ENCODE measurements at places on chromosomes 7 and 10.

- no peak for DNase-seq
Observed at GRCh38 chr7:133196856-133197612, 55.8 kb upstream of the EXOC4 start.

DNA sequence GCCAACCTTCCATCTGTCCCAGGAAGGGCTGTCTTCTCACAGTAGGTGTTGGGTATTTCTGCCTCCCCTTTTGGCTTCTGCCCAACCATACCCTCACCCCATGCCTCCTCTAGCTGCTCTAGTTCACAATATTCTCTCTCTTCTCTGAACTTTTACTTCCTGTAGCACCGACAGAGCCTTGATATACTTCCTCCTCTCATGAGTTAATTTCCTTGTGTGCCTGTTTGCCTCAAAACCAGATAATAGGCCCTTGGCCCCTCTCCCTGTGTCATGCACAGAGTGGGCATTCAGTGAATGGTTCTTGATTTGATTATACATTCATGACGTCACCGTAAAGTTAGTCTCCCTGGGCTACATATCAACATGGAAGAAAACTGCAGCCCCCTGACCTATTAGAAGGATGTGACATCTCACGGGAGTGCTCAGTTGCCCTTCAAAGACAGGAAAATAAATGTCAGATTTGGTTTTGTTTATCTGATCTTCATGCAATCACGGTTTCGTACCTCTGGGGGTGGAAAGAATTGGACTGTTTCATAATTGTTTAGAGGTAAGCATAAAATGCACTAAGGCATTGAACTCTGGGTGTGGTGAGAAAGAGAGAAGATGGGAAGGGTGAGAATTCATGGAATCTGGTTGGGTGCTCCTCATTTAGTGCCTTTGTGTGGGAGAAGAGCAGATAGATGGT, 127.7 kb downstream of the ITIH5 start:
- no peak for DNase-seq

GRCh38 chr7:5694912-5695726, 86.3 kb downstream of the RNF216 start:
- no peak for DNase-seq

DNA sequence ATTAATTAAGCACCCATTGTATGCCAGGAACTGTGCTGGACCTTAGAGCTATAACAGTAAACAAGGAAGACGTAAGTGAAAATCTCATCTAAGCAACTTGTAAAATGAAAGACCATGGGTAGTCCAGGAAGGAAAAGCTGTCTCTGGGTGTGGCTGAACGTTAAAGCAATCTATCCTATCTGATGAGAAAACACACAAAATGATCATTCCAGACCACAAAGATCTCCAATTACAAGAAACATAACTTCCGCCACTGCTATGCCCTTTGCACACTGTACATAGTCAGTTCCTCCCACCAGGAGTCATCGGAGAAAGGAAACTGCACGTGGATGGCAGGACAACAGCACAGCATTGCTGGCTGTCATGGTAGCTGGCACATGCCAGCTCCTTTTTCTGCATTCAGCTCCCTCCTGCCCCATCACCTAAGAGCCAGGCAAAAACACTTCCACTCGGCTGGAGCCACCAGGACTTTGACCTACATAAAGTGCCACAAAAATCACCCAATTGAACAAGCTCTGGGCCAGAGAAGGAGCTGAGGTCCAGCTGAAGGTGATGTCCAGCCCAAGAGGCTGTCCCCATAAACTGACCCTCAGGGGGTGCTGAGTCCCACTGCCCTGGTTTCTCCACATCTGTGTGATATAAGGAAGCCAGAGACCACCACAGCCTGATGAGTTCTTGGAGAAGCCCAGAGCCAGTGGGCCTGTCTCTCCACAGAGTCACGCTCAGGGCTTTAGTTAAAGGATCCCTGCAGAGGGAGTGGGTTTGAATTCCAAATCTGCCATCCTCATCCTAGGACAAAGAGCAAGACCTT, 56.4 kb downstream of the STEAP1B start:
- no peak for DNase-seq

DNA sequence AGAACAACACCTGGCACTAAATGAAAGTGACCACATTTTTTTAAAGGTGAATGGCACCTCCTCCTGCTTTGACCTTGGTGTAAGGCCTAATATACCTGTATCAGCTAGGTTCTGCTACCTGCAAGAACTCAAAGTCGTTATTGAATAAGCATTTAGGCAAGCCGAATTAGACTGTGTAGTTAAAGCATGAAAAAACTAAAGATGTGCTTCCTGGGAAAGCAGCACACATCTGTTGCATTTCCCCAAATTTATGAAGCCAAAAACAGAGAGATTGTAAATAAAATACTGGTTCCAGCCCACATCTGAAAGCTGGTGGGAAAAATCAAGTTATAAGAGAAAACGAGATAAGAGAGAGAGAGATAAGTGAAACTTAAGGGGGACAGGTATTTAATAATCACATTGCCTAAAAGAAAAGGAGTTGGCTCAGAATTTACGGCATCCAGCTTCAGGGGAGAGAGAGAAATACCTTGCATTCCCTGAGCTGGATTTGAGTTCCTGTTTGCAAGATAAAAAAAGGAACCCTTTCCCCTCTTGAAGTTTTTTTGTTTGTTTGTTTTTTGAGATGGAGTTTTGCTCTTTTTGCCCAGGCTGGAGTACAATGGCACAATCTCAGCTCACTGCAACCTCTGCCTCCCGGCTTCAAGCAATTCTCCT, 1.8 kb upstream of the XPNPEP1 start:
- no peak for DNase-seq

DNA sequence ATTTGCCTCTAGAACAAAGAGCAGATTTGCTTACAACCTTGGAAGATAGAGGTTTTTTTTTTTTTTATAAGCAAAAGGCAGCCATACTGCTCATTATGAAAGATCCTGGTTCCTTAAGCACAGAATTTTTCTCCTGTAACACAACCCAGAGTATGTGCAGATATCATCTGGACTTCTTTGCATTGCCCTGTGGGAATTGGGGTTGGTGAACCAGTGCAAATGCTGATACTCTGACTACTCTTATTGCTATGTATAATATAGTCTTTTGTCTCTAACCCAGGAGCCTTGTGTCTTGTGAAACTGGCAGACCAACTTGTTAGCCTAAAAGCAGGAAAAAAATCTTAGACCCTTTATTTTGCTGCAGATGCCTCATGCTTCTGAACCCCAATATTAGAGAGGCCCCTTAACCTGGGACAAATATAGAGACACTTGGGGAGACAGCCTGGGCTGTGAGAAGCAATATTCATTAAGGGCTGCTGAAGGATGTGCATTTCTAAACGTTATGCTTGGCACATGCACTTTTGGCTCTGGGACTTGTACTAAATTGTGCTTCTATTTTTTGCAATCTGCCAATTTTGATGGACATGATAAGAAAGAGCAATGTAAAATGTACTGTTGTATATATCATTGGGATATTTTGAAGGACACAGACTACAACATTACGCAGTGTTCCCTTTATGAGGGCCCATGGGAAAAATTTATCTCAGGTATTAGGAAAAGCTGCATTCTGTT, 78.9 kb downstream of the ANLN start:
- DNase-seq: no peak

DNA sequence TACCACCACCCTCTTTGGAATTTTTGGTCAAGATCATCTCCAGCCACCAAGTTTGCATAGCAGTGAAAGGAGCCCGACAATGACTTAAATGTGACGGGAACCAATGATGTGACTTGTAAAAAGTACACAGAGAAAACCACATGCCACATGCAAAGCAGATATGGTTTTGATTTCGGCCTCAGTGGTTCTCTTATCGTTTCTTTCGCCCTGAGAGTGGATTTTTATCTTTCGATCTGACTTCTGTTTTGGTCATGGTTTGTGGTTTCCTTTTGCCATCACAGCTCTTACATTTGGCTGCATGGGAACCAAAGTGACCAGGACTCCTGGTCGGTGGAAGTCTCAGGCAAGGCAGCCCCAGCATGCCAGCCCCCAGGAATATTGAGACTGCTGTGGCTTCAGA, 31.5 kb downstream of the TCF7L2 start:
- DNase-seq: no peak

GRCh38 chr10:69004821-69005220, 16.2 kb downstream of the KIFBP start:
- DNase-seq: no peak

GRCh38 chr7:27652518-27652917, 10.2 kb downstream of the HIBADH start:
- no peak for DNase-seq

DNA sequence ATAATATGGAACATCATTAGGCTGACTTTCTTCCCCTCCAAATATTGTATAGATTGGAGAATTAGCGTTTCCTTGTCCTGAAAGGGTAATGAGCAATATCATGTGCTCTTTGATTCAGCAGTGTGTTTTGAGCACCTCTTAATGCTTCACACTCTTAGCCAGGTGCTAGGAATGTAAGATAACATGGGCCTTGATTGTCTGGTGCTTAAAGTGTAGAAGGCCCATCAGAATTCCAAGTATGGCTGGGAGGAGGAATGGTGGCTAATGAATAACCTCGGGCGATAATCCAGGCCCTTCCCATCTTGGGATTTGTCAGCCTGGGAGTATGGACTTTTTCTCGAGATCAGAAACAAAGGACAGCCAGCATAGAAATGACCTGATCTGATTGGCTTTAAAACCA, 8.6 kb downstream of the TSPAN13 start:
- DNase-seq: no peak

DNA sequence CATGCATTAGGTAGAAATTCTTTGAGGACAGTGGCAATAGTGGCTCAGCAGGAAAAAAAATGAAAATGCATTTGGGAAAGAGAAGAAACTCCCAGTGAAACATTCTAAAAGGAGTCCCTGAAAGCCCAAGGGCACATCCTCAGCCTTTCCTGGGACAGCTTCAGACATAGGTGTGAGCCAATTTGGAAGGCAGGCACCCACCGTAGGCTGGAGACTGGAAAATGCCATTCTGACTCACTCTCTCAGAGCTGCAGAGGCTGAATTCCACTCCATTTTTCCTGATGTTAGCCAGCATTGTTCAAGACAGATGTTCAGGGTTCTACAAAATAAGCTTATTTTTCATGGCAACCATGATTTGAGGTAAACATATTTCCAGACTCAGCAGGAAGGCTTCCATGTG, 379.0 kb upstream of the FZD8 start:
- DNase-seq: no peak

Measured in NCI-H524 treated with DMSO at 0.1 percent for 48 hours (cell line).